ENCODE measurements at places on chromosomes 11 and 22.

- no peak for DNase-seq
Observed at GRCh38 chr11:87306262-87306851, 268.6 kb downstream of the TMEM135 start.

- peak; percentile 56 for DNase-seq
Observed at GRCh38 chr11:111512296-111513239, at the start of gene BTG4. Gene BTG4, minus strand, starts transcription at chr11:111512386. Its CDS starts 13,610 bp downstream, at chr11:111498776.

DNA sequence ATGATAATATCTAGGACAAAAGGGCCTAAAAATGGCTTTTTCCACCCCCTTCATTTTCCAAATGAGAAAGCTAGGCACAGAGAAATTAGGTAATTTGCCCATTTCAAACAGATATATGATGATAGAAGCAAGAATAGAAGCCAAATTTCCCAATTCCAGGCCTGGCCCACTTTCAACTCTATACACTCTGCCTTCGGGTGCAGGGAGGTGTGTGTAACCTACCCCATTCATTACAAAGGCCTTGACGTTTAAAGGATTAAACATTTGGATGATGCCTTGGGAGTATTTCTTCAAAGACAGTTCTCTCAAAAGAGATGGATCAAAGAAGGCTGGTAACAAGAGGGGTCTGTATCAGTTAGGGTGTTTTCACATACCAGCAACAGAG, 134.1 kb downstream of the CCDC34 start:
- no peak for DNase-seq

GRCh38 chr22:37392721-37393328, 34.5 kb downstream of the ELFN2 start:
- no peak for DNase-seq

DNA sequence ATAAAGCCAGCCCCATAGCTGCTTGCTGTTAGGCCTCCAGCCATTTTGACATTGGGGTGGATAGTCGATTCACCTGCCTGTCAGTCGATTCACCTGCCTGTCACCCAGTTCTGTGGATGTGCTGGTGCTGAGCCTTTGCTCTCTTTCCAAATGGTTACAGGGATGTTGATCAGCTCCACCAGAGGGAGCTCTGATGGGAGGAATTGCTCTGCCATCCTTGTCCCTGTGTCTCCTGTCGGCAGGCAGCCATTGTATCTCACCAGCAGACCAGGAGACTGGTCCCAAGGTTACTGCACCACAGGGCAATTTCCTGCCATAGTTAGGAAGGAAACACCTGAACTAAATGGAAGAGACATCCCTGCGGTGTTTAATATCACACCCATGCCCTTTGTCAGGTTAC, 6.1 kb downstream of the MPEG1 start:
- DNase-seq: peak; percentile 45

DNA sequence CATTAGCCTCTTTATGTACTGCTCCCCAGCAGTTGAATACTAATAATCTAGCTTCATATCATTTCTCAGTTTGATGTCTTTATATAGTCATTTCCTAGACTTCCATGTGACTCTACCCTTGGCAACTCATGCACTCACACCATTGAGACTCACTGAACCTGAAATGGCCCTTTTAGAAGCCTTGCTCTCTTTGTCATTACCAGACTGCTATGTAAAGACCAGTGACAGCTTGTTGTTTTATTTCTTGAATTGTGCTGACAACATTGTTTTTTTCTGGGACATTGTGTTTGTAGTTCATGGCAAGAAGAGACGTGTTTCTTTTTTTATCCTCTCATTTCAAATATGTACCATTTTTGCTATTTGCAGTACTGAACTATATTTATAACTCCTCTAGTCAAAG, 256.5 kb downstream of the CNTN5 start:
- no peak for DNase-seq

Measured in GM03348 (cell line).